Activated CD8-positive, alpha-beta memory T cell treated with anti-CD3 and anti-CD28 coated beads, Interleukin-2, amount 50 U/mL, for 48 hours (primary cell): ENCODE measurements at places on chromosomes 5 and 9.
A peak's percentile ranks its signal among the peaks of the same experiment; 100 is the strongest.

- DNase-seq, result peak; percentile 8
These were observed 23.2 kb downstream of the RETREG1 start for GRCh38 chr5:16593628-16594027.

DNA sequence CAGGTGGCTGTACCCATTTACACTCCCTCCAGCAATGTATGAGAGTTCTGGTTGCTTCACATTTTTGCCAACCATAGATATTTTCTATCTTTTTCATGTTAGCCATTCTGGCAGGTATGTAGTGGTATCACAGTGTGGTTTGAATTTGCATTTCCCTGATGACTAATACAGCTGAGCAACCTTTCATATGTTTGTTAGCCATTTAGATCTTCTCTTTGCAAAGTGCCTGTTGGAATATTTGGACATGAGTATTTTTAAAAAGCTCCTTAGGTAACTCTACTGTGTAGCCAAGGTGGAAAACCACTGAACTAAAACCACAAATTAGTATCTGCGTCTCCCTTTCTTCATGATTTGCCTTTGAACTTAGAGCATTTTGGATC lies 31.9 kb downstream of the IRF1 start:
- DNase-seq, result peak; percentile 33

GRCh38 chr9:99416007-99416406 lies 193.9 kb downstream of the SEC61B start:
- DNase-seq, result no peak

DNA sequence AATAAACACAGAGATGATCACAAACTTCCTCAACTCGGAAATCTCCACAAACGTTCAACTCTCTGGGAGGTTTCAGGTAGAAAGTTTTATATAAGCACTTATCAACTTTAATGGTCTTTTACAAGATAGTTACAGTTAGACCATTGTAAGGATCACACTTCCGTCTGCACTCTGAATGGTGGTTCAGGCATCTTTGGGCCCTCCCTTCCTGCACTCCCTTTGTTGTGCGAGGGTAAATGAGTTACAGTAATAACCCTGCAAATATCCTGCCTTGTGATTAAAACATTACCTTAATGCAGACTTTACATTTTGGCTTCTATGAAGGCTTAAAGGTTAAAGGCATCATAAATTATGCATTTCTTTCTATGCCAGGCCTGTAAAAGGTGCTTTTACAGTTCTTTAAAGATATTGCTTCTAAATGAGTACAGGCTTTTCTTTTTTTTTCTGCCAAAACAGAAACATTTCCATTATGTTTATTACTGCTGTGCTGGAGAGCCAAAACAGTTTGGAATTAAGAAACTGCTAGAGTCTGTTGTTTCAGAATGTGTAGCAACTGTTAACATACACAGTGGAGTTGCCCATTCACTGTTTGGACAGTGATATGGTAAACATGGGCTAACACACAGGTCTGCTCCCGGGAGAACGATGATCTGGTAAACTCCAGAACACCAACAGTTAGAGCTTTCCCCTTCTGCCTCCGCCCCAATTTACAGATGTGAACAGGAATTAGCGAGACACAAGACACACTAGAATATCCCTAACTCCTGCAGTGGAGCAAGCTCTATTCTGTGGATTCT lies 1.1 kb downstream of the PRUNE2 start:
- DNase-seq, result no peak

GRCh38 chr9:115412656-115413055 lies 294.7 kb upstream of the TNC start:
- no peak for DNase-seq

DNA sequence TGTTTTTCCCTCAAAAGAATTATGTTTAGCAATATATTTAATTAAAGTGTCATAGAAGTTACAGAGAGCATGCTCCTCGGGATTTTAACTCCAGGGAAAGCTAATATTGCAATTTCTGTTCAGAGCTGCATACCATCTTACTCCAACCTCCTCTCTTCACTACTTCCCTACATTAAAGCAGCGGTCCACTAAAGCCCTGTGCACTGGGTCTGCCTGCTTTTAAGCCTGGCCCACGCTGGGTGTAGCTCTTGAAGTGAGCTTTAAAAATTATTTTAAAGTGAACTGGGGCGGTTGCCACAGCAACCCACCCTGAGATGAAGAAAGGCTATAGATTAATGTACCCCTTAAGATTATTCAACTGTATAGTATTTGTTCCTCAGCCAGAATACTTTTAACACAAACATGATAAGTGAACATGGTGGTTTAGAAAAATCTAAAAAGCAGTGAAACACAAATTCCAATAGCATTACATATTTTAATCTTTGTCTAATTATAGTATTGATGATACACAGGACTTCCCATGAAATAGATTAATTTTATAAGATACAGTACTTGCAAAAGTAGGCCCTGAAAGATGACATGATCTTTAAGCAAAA lies 3.9 kb upstream of the MEF2C start:
- no peak for DNase-seq

DNA sequence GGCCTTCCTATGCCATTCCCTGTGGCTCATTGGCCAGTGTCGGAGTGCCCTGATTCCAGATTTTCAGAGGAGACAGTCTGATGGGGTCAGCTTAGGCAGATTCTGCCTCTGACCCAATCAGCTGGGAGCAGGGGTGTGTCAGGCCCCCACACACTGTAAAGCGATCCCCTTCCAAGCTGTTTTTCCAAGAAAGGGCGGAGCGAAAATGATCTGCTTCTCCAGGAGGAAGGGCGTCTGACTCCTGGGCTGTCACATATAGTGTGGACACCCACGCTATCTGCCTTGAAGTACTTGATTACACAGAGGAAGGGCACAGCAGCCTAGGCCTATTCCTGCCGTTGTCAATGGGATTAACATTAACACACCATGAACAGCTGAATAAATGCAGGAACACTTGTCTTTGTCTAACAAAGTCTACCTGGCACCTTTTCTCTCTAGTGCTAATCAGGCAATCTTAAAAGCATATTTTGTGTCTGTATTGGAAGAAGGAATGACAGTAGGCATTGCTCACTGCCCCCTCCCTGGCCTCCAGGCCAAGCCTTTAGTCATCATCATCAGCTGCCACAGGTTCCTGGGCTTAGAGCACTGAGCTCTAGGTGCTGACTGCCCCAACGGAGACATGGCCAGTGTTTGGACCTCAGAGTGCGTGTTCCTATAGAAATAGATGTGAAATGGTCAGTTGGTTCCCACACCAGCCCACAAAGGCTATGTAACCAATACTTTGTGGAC lies 218.7 kb downstream of the MELK start:
- DNase-seq, result no peak

- peak; percentile 68 for DNase-seq
These were observed 84.4 kb upstream of the SPIN1 start for GRCh38 chr9:88303721-88304451.

DNA sequence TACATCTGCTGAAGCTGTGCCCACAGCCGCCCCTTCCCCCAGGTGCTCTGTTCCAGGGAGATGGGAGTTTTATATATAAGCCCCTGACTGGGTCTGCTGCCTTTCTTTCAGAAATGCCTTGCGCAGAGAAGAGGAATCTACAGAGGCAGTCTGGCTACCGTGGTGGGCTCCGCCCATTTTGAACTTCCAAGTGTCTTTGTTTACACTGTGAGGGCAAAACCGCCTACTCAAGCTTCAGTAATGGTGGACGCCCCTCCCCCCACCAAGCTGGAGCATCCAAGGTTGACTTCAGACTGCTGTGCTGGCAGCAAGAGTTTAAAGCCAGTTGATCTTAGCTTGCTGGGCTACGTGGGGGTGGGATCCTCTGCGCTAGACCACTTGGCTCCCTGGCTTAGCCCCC lies 41.3 kb downstream of the RANBP17 start:
- no peak for DNase-seq

DNA sequence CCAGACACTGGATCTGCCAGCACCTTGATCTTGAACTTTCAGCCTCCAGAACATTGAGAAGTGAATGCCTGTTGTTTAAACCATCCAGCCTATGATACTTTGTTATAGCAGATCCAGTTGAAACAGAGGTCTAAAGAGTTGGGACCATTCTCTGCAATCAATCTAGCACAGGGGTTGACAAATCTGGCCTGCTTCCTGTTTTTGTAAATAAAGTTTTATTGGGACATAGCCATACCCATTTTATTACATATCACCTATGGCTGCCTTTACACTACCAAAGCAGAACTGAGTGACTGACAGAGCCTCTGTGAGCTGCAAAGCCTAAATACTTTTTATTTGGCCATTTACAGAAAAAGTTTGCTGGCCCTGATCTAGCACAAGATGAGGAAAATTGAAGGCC lies 62.0 kb downstream of the BARX1 start:
- no peak for DNase-seq

DNA sequence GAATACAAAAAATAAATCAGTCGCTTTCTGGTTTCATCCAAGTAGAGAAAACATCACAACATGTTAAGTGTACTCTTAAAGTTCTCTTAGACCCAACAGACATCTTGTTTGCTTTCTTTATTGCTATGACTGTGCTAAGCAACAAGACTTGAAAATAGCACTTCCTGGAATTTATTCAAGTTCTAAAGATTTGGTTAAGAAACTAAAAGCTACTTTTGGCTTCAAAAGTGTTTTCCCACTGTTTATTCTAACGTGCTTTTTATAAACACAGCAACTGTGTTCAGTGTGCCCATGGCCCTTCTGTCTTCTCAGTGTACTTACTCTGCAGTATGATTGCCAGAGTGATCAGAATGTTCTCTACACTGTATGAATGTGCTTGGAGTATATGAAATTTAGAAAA lies 109.8 kb downstream of the GIN1 start:
- no peak for DNase-seq

DNA sequence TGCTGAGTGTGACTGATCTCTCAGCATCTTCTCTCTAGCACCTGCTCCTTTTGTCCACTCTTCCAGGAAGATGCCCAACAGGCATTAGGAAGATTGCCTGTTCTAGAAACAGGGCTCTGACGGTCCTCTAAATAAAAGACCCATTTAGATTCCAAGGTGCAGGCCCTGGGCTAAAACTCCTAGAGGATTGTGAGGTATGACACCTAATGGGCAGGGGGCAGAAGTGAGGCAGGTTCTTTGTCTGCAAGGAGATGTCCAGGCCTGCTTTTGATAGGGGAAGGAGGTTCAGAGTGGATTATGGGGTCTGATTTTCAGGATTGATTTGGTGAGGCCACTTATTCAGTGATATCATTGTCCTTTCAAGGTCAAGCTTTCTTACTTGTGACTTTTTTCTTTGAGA lies 140.8 kb upstream of the TRPC7 start:
- no peak for DNase-seq

GRCh38 chr5:134525683-134526482 lies 413 bp downstream of the JADE2 start:
- DNase-seq, result peak; percentile 83

DNA sequence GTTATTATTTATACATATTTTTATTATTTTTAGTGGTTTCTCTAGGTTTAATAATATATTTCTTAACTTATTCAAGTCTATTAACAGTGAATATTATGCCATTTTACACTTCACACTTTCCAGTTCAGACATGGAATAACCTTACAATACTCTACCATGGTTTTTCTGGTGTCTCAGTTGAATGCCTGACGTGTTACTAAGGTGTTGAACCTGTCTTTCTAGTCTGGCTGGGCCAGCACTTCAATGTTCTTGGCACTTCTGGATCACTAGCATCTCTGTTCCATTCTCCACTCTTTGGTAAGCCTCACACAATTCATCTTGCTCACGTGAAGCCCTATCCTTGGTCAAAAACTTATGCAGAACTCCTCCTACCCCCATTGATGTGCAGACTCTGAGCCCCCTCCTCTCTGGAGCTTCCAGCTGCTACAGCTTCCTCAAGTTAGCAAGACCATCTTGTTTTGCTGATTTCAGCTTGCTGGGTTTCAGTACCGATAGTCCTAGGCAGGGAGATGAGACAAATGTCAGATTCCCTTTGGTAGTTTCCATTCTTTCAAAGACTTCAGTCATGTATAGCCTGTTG lies 243.1 kb downstream of the FBXO4 start:
- DNase-seq, result no peak

DNA sequence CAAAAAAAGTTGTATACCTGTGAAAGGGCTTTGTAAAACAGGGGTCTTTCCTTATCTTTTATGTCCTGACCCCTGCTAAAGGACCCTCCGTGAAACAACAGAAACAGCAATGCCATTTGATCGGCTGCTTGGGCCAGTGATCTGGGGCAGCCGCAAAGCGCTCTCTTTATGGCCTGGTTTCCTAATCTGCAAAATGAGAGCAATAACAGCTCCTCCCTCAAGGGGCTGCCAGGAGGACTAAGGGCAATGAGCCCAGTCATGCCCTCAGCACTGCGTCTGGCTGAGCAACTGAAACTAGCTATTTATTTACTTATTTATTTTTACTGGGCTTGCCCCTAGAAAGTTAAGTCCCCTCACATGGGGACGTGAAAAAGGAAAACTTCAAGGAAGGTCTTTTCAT lies 18.3 kb downstream of the CMBL start:
- no peak for DNase-seq

DNA sequence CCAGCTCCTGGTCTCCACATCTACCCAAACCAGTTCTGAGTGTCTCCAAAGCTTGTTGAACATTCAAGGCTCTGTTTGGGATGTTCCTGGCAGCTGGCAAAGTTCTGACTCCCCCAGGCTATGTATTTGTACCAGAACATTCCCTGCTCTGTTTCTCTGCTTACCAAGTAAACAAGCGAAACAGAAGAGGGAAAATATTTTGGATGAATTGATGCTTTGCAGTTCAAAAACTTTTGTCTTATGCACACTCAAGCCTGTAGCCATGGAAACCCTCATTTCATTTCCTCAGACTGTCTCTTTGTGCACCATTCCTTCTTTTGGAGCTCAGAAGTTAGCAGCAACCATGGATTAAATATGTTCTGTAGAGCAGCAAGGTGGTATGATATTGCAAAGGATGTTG lies 145.8 kb downstream of the ACTL7B start:
- DNase-seq, result no peak

DNA sequence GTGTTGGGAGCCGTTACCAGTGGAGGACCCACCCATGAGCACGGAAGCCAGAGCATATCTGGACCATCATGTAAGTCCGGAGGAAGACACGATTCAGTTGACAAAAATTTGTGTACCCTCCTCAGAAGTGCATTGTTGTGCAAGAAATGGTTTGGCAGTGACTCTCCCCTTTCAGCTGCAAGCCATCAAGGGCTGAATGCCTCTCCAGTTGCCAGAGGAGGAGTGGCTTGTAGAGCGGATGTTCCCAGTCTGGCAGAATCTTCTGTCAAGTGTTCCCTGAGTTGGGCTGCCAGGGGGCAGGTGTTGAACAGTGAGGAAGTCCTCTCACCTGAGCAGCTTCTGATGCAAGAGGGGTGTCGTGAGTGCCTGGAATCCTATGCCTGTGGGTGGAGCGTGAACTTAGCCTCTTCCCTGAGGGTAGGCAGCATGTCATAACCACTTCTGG lies 27.6 kb upstream of the CDKN2AIPNL start:
- no peak for DNase-seq

GRCh38 chr5:133943475-133943817 lies 25.0 kb downstream of the C5orf15 start:
- DNase-seq, result no peak

DNA sequence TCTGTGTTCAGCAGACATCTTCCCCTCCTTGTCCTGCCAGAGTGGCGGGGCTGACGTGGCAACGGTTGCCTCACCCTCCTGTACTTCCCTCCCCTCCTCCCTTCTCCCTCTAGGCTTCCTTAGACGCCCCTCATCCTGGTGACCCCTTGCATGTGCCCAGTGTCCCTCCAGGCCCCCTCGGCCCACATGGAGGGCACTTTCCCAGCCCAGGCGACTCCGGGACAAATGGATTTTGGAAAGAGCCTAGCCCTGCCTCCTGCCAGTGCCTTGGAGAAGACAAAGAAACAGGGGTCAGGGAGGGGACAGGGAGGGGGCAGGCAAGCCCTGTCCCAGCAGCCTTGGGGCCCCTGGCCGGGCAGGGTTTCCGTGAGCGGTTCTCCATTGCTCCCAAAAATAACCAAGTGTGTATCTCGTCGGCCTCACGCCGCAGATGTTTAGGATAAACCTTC lies 38.3 kb upstream of the NEURL1B start:
- DNase-seq, result no peak
